ENCODE measurements at places on chromosomes 2 and 18.

DNA sequence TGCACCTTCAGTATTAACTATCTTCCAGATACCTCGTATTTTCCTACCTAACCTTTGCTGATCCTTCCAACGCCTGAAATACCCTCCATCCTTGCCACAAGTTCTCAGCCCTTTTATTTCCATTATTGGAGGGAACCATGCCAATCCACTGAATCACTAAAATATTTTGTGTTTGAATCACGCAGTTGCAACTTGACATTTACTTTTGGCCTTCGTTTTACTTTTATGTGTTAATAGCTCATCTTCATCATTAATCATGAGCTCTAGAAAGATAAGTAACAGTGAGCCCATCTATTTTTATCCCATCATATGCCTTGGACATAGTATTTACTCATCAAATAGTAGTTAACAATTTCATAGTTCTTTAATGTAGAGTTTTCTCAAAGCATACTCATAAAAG is 463.2 kb downstream of the THSD7B start:
- no peak for DNase-seq

GRCh38 chr2:64812285-64812684 is 158.6 kb upstream of the SERTAD2 start:
- no peak for DNase-seq

GRCh38 chr2:230878599-230879188 is 14.0 kb downstream of the ITM2C start:
- DNase-seq: no peak

GRCh38 chr18:24271381-24272228 is 126.0 kb downstream of the OSBPL1A start:
- DNase-seq: no peak

DNA sequence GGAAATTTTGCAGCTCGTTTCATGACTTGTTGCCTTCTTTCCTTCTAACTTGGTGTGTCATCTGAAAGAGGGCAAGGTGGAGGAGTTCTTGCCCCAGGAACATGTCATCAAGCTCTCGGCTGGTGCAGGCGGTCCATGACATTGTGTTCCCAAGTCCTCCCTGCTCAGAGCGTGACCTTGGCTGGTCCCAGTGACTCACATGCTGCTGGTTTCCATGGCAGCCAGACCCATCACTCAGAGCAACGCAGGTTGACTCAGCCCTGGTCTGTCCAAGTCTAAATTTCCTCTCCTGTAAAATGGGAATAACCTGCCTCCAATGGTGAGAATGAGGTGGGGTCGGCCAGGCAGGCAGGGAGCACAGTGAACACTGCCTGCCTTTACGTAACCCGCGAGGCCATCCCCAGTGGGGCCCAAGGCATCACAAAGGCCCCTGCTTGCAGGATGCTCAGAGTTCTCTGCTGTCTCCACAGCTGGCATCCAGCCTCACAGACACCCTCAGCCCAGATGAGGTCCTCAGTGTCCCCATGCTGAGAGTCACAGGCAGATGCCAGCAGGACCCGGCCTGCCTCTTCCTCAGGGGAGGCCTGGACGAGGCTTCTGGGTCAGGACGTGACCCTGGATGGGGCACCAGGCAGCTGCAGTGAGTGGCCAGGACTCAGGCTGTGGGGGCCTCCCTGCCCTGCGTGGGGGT is 143.7 kb downstream of the TPO start:
- no peak for DNase-seq

DNA sequence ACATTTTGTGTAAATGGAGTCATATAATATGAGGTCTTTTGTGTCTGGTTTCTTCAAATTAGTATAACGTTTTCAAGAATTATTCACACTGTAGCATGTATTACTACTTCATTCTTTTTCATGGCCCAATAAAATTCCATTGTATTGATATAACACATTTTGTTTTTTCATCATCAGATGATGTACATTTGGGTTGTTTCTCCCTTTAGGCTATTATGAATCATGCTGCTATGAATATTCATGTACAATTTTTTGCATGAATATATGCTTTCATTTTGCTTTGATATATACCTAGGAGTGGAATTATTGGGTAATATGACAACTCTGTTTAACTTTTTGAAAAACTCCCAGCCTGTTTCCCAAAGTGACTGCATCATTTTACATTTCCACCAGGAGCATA is 220.2 kb downstream of the NR4A2 start:
- DNase-seq: no peak

GRCh38 chr2:159640176-159640575 is 23.8 kb upstream of the BAZ2B start:
- no peak for DNase-seq

- no peak for DNase-seq
Observed at GRCh38 chr18:64332835-64333234, 183.9 kb upstream of the LINC00305 start.

GRCh38 chr2:242063436-242063835 is 193.9 kb downstream of the RTP5 start:
- no peak for DNase-seq

DNA sequence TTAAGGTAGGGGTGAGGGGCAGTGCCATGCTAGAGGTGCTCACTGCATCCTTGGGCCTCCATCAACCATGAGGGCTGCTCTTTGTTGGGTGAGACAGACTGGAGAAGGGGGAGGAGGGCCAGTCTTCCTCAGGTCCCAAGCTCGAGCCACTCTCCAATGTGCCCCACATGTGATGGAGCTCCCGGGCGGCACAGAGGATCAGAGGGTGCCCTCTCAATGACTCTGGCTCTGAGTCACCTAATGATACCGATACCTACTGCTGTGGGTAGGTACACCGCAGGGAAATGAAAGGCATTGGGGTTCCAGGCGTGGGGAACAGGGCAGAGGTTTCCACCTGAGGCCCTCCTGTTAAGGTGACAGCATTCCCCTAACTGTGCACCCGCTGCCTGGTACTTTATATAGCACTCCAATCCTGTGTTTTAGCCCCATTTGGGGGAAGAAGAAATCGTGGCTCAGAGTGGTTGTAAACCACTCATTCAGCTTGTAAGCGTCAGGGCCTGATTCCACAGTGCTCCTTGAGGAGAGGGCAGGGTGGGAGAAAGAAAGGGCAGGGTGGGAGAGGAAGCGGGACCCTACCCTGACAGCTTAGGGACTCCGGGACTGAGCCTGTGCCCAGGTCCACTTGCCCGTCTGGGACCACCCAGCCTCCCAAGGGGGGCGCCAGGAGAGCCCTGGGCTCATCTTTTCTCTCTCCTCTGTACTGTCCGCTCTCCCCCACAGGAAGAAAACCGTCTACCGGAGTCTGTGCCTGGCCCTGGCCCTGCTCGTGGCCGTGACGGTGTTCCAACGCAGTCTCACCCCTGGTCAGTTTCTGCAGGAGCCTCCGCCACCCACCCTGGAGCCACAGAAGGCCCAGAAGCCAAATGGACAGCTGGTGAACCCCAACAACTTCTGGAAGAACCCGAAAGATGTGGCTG is 1.8 kb downstream of the B3GNT7 start:
- no peak for DNase-seq

- DNase-seq: no peak
Observed at GRCh38 chr18:55124078-55124763, 165.0 kb upstream of the CCDC68 start.

DNA sequence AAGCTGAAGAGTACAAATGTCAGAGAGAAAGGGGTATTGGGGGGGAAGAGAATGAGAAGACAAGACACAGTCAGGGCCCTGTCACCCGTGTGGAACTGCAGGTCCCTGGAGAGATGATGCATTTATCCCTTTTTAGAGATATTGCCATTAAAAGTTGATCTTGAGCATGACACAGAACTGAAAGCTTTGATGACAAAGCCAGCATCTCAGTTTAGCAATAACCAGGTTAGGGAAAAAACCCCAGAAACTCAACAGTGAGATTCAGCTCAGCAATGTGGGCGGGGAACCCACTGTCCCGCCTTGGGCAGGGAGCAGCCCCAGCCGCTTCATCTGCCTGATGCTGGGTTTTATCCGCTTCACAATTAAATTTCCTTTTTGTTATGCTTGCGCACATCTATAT is 181.1 kb downstream of the NEDD4L start:
- DNase-seq: no peak

GRCh38 chr2:221377597-221377996 is 194.5 kb downstream of the EPHA4 start:
- DNase-seq: no peak

DNA sequence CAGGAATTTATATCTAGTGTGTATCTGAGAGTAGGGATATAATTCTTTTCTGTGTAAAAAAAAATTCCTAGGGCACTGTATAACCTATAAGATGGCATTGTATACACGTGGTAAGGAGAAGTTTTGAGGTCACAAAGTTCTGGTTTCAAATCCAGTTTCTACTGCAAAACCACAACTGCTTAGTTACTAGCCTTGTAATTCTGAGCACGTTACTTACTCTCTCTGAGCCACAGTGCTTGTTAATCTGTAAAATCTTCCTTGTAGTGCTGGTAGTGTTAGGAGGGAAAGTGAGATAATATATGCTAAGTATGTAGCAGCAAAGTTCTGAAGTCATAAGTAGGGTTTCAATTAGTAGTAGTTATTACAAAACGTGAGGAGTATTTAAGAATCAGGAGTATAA is 175.4 kb downstream of the SATB2 start:
- DNase-seq: no peak

- DNase-seq: no peak
Observed at GRCh38 chr2:201344663-201345366, 12.3 kb downstream of the FLACC1 start.

DNA sequence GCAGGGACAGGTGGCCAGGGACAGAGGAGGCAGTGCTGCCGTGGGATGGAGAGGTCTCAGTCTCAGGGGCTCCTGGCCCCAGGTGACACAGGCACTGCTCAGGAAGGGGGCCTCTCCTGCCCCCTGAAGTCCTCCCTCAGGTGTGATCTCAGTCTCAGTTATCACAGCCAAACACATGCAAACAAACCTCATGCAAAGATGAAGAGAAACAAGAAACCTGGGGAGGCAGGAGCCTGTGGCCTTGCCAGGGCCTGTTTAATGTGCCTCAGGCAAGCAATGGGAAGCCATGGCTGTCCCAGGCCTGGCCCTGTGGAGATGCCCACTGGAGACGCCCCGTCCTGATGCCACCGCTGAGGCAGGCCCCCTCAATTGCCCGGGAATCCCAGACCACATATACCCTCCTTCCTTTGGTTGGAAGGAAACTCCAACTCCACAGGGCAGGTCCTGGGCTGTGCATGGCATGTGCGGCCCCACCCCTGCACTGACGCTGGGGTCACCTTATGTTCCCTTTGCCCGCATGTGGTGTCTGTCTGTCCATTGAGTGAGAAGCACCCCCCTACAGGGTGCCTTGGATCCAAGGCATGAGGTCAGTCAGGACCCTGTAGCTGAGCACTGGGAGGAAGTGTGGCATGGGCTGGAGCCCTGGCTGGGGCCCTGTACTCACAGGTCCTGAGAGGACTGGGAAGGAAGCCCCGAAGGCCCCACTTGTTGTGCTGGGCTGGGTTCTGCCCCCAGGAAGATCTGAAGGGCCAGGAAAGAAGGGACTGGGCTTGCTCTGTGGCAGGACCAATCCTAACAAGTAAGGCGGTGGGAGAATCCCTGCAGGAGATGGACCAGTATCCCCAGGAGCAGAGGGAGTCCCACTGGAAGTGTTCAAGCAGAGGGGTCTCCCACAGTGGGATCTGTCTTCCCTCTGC is 68.8 kb upstream of the RAB6C start:
- no peak for DNase-seq

GRCh38 chr2:195595825-195596224 is 61.2 kb upstream of the SLC39A10 start:
- no peak for DNase-seq

- DNase-seq: no peak
Observed at GRCh38 chr2:220890931-220891330, 681.2 kb downstream of the EPHA4 start.

- DNase-seq: no peak
Observed at GRCh38 chr18:69757733-69758132, 189.9 kb downstream of the CD226 start.

- no peak for DNase-seq
Observed at GRCh38 chr2:144477957-144478311, 42.0 kb downstream of the ZEB2 start.

- no peak for DNase-seq
Observed at GRCh38 chr2:53949457-53949856, 21.3 kb downstream of the PSME4 start.

DNA sequence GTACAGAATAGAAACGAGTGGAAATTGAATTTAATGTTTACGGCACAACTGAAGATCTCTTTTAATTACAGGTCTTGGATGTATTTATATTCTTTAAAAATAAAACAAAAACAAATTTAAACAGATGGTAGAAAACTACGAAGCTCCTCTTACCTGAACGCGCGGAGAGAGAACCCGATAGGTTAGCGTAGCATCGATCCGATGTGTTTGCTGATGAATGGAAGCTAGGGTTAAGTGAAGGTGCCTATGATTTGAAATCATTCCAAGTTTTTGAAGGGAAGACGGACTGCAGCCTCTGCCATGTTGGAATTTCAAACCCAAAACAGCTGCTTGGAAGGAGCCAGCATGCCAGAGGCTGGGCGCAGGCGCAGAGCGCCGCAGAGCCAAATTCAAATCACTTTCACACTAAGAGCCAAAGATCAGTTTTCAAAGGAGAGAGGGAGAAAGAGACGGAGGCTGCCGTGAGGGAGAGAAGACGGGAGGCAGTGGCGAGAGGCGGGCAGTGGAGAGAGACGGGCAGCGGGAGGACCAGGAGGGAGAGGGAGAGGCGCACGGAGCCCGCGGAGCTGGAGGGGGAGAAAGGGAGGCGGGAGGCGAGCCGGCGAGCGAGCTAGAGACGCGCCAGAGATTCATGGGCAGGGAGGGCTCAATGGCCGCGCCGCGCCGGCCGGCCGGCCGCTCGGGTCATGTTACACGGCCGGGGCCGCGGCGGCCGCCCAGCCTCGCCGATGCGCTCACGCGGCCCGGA is at the start of gene FIGN:
TSS of gene FIGN (minus strand) at position 324 of the 748 bp plus-strand sequence. CDS start 1,081 bp downstream, outside the sequence.
- DNase-seq: no peak

DNA sequence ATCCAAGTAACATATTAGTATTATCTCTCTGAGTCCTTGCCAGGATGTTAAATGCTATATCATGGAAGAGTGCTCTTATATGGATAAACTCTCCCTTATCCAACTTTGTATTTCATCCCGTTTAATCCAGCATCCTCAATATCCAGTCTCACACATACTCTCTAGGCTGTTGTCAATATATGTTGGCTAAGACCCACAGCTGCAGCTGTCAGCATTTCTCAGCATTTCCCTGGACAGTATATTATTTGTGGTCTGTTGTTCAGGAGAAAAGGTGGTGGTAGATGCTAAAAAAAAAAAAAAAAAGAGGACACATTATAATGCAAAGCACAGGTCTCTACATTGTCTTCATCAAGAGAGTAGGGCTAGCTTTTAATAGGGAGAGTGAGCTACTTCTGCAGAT is 1368.0 kb upstream of the ZEB2 start:
- no peak for DNase-seq
